Activated T-cell treated with anti-CD3 and anti-CD28 coated beads, Interleukin-2, amount 50 U/mL, for 48 hours (primary cell): ENCODE measurements at places on chromosomes 2 and 18.

GRCh38 chr2:201116959-201117734 lies 1.2 kb downstream of the CFLAR start:
- DNase-seq: no peak

DNA sequence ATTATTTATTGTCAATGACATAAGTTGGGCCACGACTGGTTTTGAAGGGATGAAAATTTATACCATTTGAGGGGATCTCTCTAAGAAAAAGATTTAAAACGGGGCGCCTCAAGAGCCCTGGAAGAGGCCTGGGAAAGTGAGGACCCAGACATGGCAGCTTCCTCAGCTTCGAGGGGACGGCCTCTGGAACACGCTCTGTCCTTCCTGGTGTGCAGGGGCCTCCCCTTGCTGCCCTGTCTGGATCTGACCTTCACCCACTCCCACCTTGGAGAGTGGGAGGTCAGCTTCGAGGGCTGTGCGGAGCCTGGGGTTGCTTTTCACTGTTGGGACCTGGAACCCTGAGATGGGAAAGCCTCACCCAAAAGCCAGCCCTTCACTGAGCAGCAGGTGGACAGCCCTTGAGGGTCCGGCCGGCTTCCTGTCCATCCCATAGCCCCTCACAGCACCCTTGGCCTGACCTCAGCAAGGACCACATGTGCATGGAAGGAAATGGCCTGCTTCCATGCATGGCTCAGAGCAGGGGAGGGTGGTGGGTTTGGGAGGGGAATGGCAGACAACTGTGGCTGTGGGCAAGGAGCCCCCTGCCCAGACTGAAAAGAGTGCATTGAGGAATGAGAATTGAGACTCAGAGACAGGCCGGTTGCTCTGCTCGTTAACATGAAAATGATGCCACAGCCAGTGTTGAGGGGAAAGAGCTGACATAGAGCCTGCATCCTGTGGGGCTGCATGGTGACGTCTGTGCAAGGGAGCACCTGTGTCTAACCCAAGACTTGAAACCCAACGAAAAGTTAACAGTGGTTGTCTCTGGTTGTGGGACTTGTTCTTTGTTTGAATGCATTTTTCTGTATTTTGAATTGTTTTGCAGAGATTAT lies 16.3 kb downstream of the FBLN7 start:
- no peak for DNase-seq

GRCh38 chr2:157903151-157903550 lies 27.0 kb upstream of the ACVR1 start:
- DNase-seq: no peak

DNA sequence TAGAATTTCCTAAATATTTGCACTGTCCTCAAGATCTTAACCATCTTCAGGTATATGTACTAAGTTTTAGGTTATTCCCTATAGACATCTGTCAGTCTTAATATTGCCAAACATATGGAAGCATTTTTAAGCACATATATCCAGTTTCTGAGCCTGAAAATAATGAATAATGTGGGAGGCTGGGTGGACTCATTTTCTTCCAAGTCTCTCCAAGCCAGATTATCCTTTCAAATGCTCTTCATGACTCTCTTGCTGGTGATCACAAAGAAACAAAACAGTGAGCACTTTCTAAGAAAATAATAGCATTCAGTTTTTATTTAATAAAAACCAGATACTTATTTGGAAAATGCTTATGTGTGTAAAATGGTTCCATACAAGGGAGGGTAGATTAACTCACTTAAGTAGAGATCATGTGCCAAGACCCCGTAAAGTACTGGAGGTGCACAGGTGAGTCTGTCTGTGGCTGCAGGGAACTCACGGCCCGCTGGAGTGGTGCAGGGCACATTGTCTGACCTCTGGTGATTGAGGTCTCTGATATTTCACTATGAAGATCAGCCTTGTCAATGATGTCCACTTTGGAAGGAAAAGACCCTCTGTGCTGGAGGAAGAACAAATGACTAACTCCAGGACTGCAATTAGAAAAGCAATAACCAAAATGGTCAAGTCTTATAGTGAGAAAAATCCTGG lies 161.6 kb downstream of the TMEM18 start:
- no peak for DNase-seq

DNA sequence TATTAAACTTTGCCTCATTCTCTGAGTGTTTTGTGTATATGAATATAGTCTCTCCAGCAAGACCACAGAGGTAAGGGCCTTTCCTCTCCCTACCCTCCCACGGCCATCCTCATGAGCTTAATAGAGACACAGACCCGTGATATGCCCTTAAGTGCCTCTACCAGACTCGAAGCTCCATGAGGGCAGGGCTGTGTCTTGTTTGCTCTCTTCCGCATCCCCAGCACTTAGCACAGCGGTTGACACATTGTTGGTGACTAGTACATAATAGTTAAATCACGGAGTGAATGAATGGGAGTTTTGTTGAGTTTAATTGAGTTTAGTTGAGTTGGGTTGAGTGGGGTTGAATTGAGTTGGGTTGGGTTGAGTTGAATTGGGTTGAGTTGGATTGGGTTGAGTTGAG lies 122.3 kb downstream of the ZFP36L2 start:
- DNase-seq: no peak

GRCh38 chr2:104846786-104847585 lies 6.9 kb upstream of the POU3F3 start:
- no peak for DNase-seq

DNA sequence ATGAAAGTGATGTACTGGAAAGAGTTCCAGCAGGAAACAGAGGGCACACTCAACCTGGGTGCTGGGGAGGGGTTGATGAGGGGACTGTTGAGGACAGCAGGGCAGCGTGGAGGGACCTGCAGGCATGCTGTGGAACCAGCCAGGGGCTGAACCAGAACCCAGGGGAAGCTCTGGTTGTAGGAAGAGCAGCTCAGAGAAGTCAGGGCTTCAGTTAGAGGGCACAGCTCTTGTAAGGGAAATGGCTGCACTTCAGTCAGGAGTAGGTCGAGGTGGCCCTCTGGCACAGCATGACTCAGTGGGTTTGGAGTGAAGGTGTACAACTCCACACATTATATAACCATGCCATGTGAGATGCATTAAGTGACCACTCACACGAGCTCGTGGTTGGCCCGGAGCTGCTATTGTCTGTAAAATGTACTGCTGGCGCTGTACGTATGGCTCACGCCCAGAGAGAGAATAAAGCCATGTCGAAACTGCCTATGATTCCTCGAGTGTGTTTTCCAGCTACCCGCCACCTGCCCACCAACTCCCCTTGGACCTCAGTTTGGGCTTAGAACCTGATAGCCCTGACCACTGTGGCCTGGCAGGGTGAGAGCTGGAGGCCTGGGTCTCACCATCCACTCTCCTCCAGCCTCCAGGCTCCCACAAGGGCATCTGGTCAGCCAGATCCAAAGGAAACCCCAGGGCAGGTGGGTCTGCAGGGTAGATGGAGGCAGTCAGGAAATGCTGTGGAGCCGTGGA lies 136.5 kb upstream of the HS6ST1 start:
- no peak for DNase-seq

DNA sequence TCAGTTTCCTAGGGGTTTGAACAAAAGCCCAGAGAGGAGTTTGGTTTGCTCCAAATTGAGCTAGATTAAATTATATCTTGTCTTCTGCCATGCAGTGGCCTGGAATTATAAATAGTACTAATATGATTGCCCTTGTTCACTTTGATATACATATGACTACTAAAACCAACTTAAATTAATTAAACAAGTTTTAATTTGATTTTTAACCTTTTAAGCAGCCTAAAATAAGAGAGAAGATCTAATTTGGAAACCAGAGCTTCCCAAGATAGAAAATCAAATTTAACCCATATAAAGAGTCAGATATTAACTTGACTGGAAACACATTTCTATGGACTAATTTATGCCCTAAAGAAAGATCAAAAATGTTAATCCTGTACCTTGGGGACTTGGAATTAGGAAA lies 444.5 kb upstream of the SLC8A1 start:
- no peak for DNase-seq

DNA sequence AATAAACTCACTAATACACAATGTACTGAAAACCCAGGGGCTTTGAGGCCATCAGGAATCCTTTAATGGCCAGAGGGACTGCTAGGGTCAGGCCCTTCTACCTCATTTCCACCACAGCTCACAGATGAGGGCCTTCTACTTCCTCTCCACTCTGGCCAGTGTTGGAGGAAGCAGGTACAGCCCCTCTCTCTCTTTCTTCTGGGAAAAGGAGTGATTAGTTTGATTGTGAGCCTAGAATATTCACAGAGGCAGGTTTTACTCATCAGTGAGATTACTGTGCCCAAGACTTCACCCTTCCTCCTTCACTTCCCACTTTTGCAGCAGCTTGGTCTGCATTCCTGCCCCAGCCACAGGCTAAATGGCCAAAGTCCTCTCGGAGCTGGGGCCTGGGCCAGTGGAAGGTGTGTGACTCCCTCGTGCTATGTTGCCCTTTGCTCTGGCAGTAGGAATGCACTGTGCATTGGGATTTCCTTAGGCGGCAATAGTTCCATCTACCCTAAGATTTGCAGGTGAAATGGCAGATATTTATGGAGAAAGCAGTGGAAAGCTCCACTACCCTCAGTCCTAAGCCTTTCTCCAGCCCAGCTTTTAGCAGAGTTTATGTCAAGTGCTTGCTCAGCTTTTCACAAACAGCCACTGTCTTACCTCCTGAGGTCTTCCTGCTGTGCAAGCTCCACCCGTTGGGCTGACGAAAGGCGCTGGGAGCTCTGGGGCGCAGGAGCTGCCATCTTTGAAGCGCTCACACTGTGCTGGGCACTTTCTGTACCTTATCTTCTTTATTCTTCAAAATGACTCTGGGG lies 36.2 kb upstream of the YES1 start:
- no peak for DNase-seq

DNA sequence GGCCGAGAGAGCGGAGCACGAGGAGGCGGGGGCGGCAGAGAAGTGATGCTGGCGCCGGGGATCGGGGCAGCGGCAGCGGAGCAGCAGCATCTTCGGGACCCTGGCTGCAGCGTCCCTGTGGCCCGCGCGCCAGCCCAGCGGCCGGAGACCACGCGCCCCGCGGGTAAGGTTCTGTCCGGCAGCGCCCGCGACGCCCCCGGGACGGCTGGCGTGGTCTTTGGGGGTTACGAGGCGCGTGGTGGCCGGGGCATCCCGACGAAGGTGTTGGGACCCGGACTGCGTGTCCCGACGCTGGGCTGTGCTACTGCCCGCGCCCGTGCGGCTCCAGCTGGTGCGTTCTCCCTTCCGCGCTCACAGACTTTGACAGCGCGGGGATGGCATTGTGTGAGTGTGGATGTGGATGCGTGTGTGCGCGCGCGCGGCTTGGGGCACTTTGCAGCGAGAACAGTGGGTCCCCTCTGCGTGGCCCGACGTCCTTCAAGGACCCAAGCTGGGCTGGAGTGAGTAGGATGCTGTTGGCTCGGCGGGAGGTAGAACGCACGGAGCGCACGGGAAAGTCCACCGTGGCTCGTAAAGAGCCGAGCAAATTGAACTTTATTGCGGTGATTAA lies 405.0 kb downstream of the XIRP2 start:
- DNase-seq: no peak
